ENCODE measurements at places on chromosomes 2 and 18.
A peak's percentile ranks its signal among the peaks of the same experiment; 100 is the strongest.

DNA sequence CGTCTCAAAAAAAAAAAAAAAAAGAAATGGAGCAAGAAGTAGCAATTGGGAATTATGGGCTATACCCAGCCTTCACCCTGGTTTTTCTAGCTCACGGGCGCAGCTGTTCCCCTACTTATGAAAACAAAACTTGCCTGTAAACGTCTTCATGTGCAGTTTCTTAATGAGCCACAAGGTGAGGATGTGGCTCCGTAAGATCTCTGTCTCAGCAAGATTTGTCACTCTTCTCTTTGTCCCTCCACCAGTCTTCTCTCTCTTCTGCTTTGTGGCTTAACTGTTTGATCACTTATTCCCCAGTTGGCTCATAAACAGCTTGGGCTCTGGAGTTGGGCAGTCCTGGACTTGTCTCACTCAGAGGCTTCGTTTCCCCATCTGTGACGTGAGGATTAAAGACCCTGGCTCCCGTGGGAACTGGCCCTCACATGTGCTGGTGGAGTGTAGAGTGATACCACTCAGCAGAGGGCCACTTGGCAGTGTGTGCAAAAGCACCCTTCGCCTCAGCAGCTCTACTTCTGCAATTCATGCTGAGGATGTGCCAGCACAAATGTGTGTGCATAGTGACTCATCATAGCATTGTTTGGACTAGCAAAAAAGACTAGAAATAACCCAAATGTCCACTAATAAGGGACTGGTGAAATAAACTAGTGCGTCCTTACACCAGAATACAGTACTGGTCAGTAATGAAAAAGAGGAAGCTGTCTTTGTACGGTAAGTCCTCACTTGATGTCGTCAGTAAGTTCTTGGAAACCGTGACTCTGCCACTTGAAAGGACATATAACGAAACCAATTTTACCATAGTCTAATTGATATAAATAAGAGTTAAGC is 8.7 kb downstream of the CEP68 start:
- no peak for DNase-seq

DNA sequence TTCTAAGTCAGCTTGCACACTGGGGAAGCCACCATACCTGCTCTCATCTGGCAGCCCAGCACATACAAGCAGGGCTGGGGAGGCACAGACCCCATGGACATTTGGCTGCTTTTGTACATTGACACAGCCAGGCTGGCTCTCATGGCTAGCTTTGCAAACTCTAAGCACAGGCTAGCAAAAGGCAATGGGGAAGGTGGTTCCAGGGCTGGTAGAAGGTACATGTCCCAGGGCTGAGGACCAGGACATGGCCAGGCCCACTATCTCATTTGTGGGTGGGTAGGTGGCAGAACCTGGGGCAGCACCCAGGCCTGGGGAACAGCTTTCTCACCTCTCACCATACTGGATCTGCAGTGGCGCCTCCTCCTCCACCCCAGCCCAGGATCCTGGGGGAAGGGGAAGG is 90.9 kb downstream of the HS1BP3 start:
- DNase-seq: no peak

- no peak for DNase-seq
Observed at GRCh38 chr2:217393585-217394032, 533.7 kb upstream of the TNP1 start.

DNA sequence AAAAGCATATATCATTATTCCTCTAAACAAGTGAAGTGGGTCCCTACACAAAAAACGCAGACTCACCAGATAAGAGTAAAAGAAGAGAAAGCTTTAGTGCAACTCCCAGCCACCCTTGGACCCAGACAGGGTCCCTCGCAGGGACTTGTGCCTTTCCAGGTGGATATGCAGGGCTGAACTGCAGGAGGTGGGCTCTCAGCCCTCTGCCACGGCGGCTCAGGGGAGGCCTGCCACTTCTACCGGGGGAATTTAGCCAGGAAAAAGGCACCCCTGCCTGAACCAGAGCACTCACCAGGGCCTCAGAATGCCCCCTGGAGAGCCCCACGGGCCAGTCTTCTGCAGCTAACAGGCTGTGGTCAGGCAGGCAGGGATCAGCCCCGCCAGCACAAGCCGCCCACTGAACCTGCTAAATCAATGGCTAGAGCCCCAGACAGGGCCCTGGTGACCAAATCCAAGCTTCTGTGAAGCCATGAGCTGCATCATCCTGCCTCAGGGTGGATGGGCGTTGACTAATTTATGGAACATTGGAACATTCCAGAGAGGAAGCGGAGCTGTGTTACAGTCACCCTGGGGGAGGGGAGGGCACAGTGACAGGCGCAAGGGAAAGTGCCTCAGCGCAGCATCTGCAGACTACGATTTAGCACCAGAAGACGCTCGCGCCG is 209.3 kb downstream of the EIPR1 start:
- peak; percentile 30 for DNase-seq

All from right forelimb (tissue), 1 donor.